ENCODE measurements at places on chromosomes 1 and 21.

GRCh38 chr1:117582451-117582850 is 23.4 kb upstream of the TENT5C start:
- no peak for DNase-seq

GRCh38 chr1:226871636-226872327 is 1.4 kb downstream of the PSEN2 start:
- DNase-seq = no peak

- DNase-seq = peak; percentile 40
Observed at GRCh38 chr1:11982010-11982392, 1.8 kb downstream of the MFN2 start.

- DNase-seq = peak; percentile 16
Observed at GRCh38 chr1:29532751-29533150, 296.4 kb downstream of the PTPRU start.

- DNase-seq = peak; percentile 20
Observed at GRCh38 chr1:118563981-118564951, 379.2 kb upstream of the SPAG17 start.

DNA sequence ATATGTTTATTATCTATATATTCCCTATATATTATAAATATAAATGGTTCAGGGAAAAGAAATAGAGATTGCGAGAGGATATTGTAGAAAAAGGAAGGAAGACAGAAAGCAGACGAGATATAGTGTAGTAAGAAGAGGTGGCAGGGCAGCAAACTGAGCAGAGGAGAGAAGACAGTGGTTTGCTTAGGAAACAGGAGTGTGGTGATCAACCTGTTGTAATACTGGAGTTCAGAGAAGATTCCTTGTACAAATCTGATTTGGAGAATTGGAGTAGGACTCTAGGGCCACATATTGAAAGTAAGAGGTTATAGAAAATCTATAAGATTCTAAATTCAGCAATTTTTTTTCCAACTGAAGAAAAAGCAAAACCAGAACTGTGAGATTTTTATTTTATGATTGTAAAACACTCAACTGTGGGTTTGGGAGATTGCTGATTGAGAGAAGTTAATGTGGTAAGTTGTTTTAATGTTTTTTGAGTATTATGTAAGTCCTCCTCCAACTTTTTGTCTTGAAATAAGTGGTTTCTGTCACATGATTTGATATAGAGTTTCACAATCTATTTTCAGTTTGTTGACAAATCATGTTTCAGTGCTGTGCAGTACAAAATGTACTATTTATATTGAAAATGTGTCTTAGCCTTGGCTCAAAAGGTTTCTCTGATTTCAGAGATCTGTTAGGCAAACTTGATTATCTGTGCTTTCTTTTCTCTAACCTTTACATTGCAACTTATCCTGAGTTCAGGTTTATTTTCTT is 9.6 kb upstream of the AMY2B start:
- DNase-seq = no peak

GRCh38 chr1:67579623-67580394 is 105.2 kb upstream of the GADD45A start:
- no peak for DNase-seq

- no peak for DNase-seq
Observed at GRCh38 chr1:232587141-232588008, 42.6 kb downstream of the SIPA1L2 start.

DNA sequence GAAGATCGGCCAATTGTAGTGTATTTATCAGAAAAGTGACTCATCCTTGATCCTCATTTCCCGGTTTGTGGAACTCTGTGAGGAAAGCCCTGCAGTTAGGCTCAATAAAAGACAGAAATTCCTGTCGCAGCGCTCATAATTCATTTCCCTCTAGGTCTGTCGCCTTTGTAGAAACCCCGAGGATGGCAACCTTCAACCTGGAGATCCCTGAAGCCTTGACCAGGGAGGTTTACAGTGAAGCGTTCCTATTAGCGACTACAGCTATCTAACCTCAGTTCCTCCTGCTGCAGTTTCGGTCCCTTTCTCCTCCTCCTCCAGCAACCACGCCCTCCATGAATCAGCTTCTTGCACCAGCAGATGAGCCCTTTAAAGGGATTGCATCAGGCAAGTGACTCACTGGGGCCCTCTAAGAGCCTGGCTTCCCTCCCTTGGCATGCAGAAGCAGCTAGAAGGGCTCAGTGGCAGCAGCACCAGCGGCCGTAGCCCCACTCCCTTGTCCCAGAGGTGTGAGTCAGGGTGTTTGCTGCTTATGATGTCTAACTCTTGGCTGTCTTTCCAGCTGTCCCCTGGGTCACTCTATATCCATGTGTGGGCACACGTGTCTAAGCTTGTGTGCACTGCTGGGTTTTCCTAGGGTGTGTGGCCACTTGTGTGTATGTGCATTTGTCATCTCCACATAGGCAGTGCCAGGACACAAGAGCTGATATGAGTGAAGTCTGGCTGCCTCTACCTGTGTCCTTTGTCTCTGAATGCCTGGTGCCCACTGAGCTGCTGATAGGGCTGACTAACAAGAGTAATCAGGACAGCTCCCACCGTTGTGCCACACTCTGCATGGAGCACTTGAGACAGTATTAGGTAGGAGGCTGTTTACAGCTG is 779 bp upstream of the STK40 start:
- peak; percentile 89 for DNase-seq

DNA sequence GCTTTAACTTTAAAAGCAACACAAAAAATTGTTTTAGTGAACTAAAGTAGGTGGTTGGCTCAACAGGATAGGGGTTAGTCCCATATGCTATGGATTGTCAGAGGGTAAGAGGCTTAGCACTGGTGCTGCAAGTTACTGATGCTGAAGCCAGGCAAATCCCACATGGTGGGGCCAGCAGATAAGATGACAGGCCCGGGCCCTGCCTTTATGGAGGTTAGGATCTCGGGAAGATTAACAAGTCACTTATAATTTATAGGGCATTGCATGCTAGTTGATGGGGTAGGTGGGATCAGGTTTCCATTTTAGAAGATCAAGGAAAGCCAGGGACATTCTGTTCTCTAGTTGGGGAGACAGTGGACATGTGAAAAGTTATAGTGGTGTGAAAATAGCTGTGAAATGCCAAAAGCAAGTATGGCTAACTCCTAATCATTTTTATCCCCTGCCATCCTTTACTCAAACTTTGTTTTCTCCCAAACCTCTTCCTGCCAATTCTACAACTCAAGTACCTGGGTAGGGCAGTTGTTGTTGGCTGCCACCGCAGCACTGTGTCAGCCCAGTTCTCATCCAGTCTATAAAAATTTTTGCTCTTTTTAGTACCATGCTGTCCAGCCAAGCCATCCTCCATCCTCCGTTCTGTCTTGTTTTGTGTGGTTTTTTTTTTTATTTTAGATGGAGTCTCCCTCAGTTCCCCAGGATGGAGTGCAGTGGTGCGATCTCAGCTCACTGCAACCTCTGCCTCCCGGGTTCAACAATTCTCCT is 10.3 kb downstream of the CHAF1B start:
- DNase-seq = no peak

- DNase-seq = no peak
Observed at GRCh38 chr1:155918660-155919059, 7.5 kb upstream of the RIT1 start.

GRCh38 chr1:54310439-54311328 is 95.5 kb downstream of the SSBP3 start:
- DNase-seq = peak; percentile 64

DNA sequence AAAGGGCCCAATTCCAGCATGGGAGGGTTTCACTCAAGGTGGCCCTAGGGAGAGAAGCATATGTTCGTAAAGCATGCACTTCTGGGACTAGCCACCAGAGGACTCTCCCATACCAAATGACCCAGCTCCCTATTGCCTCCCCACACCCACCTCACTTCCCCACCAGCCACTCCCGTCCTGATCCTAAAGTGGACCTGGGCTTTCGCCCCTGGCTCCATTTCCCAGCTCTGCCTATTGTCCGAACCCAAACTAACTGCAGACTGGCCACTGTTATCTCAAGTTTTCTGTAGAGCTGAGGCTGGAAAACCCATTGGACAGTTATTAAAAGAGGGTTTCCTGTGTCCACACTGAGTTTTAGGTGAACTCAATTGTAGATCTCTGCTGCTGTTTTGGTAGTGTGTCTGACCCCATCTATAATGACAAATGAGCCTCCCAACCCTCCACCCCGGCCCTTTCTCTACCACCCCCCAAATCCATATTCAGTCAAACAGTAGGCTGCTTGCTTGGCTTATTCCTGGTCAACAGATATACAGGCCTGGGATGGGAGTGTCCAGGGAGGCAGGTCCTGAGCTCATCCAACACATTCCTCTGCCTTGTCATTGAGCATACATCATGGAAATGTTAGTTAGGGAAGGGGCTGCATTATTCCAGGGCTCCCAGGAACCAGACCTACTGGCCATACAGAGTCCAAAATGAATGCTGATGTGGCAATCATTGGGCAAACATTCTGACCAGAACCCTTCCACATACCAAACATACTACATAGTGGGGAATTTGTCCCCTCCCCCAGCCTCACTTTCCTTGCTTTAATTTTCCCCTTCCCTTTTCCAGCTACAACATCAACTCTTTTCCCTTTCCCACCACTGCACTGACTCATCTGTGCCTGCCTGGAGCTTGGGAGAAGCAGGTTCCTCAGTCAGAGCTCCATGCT is 59.2 kb downstream of the ABCA4 start:
- DNase-seq = peak; percentile 88

- DNase-seq = no peak
Observed at GRCh38 chr1:97047421-97047793, 325.8 kb downstream of the PTBP2 start.

DNA sequence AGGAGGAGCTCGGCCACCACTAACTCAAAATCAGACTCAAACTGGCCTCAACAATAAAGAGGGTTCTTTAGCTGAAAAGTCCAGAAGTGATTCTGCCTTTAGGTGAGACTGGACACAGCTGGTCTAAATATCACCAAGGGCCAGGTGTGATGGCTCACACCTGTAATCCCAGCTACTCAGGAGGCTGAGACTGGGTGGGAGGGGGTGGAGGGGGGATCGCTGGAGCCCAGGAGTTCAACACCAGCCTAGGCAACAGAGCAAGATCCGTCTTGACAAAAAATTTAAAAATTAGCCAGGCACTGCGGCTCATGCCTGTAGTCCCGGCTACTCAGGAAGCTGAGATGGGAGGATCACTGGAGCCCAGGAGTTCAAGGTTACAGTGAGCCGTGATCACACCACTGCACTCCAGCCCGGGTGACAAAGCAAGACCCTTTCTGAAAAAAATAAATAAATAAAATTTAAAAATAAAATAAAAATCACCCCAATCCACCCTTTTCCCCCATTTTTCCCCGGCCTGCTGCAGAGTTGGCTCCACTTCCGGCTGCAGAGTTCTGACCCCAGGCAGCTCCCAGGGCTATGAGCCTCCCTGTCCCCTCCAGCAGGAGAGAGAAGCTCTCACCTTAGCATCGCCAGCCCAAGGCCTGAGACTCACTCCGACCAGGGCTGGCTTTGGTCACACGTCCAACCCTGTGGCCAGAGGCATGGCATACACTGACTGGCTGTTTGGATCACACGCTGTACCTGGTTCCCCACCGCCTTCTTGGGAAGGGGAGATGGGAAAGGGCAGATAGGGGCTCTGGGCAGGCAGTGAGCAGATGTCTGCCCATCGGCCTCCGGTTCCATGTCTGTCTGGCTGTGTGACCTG is 87.3 kb upstream of the IFFO2 start:
- no peak for DNase-seq

DNA sequence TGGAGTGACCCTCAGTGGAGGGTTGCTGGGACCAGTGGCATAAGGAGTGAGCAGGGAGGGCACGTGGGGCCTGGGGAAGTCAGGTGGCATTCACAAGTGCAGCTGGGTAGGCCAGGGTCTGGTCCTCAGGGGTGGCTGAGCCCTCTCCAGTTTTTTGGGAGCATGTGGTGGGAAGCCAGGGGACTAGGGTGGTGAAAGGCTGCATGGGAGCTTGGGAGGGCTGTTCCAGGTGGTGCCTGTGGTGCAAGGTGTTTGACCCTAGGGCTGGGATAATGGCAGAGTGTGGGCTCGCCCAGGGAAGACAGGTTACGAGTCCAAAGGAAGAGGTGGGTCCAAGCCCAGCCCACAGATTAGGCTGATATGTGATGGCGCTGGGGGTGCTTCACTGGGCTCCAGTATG is 30.5 kb downstream of the MAN1C1 start:
- no peak for DNase-seq

- DNase-seq = no peak
Observed at GRCh38 chr1:14590411-14591180, 7.9 kb upstream of the KAZN start.

- no peak for DNase-seq
Observed at GRCh38 chr1:46725736-46726108, 6.8 kb upstream of the EFCAB14 start.

DNA sequence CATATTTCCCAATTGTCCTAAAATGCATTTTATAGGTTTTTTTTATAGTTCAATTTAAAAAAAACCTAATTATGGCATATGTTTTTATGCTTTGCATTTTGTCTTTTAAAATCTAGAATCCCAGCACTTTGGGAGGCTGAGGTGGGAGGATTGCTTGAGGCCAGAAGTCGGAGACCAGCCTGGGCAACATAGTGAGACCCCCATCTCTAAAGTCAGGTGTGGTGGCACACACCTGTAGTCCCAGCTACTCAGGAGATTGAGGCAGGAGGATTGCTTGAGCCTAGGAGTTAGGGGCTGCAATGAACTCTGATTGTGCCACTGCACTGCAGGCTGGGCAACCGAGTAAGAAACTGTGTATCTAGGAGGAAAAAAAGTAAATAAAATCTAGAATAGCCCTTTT is 137.2 kb upstream of the POU3F1 start:
- DNase-seq = no peak

DNA sequence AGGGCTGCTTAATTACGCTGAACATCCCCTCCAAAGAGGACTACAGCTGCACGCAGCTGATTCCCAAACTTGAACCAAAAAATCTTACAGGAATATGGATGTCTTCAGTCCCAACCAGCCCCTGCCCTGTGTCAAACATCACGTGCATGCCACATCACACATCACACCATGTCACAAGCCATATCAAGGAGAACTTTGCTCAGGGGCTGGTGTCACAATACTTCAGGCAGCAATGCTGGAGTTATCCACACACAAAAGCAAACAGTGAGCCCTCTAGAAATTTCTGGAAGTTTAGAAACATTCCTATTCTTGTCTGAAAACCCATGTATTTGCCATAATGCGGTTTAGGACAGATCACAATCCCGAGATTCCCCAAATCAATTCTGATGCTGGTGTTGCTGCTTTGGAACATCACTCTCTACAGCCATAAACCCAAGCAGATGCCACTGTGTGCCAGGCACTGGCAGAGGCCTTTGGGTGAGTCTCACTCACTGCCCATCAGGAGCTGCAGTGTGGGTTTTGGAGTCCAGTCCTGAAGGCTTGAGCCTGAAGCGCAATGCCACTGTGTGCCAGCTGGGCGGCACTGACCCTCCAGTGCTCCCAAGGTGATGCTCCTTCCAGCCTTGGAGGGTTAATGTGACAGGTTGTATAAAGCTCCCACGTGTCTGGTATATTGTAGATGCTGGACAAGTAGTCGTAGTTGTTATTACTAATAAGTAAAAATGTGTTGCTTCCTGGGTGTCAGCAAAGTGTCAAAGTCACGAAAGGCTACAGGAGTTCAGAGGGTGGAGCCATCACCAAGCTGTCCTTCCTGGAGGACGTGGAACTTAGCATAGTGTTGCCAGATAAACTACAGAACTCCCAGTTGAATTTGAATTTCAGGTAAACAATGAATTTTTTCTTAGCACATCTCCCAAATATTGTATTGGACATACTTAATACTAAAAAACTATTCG is 20.1 kb upstream of the EFNA1 start:
- no peak for DNase-seq

- no peak for DNase-seq
Observed at GRCh38 chr21:28590026-28590425, 402.7 kb downstream of the LTN1 start.

GRCh38 chr1:190475421-190476141 is 2.1 kb downstream of the BRINP3 start:
- no peak for DNase-seq
